Motor neuron (in vitro differentiated cells): ENCODE measurements at places on chromosomes 1 and 21.
A peak's percentile ranks its signal among the peaks of the same experiment; 100 is the strongest.

DNA sequence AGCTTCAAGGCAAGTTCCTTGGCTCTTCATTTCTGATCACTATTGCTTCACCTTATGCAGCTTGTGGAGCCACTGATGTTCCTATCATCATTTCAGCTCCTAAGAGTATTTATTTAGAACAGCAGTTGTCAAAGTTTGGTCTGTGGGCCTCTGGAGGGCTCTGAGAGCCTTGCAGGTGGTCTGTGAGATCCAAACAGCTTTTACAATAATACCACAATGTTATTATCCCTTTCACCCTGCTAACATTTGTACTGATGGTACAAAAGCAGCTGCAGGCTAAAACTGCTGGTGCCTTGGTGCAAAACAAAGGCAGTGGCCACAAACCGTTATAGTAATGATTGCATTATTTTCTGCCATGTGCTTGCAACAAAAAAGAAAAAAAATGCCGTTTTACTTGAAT is 33.8 kb downstream of the PATJ start:
- ATAC-seq = no peak

- ATAC-seq = no peak
Observed at GRCh38 chr1:109622137-109622892, 2.7 kb downstream of the AMPD2 start.

DNA sequence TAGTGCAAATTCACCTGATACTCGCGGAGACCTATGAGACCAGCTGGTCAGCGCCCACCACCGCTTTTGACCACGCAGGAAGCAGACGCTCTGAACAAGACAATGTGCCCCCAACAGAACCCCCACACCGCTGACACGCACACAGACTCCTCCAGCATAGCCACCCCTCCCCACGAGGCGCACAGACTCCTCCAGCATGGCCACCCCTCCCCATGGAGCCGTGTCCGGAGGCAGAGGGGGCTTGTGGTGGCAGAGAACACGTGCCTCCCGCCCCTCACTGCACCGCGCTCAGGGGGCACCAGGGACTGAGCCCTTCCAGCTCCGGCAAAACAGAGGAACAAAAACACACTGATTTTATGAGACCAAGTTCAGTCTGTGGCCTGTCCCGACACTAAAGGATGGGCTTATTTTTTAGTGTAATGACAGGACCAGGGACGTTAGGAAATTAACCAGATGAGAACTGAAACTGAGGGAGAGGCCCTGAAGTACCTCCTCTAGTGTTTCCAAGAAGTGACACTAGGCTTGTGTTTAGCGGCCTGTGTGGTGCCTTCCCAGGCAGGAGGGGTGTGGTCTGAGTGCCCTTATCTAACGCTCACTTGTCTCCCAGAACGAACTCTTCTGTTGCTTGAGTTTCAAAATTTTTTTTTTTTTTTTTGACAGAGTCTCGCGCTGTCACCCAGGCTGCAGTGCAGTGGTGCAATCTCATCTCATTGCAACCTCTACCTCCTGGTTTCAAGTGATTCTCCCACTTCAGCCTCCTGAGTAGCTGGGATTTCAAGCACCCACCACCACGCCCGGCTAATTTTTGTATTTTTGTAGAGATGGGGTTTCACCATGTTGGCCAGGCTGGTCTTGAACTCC is 10.0 kb upstream of the AGPAT3 start:
- no peak for ATAC-seq

- no peak for ATAC-seq
Observed at GRCh38 chr1:184910005-184910404, 64.3 kb downstream of the NIBAN1 start.

GRCh38 chr1:96968541-96968940 is 247.0 kb downstream of the PTBP2 start:
- peak; percentile 66 for ATAC-seq

DNA sequence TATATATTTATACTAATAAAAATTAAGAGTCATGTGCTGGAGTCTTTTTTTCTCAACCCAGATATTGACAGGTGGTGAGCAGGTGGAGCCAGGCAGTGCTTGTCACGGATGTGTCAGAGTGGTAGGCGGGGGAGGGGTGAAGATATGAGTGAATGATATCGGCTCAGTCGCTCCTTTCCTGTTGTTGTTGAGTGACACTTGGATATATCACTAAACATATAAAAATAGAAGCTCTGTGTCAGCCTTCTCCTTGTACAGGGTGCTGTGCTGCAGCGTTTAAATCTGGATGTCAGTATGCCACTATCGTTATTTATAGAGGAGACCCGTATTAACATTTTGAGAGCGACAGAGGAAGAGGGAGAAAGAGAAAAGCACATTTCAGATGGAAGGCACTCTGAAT is 339.6 kb downstream of the NUF2 start:
- ATAC-seq = no peak

DNA sequence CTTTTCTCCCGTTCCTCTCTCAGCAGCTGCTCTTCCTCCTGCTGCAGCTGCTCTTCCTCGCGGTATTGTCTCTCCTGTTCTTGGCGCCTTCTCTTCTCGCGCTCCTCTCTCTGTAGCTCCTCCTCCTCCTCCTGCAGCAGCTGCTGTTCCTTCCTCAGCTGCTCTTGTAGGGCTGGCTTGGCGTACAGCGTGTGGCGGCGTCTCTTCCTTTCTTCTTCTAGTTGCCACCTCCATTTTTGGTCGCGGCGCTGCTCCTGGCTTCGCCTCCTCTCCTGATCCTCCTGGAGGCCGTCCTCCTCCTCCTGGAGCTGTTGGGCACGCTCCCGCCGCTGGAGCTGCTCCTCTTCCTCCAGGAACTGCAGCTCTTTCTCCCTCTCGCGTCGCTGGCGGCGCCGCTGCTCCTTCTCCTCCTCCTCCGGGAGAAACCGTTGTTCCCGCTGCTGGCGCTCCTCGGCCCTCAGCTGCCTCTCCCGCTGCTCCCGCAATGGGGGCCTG is 4.8 kb downstream of the TCHH start:
- ATAC-seq = peak; percentile 13

DNA sequence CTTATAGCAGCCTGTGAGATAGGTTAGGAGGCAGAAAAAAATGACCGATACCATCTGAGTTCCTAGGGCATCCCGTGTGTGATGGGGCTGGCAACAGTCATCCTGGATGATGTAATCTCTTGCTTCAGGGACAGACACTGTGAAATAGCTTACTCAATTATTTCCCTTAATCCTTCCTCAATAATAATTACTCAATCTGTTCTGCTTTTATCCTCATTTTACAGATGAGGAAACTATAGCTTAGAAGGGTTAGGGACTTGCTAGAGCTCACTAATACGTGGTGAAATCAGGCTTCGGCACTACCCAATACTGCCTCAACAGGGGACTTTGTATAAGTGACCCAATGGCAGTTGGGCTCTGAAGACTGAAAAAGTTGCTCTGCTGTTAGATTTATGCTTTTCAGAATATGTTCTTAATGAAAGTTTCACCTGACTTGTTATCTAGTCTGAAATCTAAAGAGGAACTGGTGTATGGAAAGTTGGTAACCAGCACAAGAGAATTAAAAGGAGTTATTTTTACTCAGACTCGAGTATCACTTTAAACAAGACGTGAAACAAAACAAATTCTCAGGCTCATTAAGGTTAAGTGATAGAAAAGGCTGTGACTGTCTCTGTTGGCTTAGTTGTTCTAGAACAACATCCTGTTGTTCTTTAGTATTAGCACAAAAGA is 14.4 kb downstream of the CD55 start:
- ATAC-seq = no peak

GRCh38 chr1:199667089-199667488 is 360.4 kb upstream of the NR5A2 start:
- no peak for ATAC-seq

DNA sequence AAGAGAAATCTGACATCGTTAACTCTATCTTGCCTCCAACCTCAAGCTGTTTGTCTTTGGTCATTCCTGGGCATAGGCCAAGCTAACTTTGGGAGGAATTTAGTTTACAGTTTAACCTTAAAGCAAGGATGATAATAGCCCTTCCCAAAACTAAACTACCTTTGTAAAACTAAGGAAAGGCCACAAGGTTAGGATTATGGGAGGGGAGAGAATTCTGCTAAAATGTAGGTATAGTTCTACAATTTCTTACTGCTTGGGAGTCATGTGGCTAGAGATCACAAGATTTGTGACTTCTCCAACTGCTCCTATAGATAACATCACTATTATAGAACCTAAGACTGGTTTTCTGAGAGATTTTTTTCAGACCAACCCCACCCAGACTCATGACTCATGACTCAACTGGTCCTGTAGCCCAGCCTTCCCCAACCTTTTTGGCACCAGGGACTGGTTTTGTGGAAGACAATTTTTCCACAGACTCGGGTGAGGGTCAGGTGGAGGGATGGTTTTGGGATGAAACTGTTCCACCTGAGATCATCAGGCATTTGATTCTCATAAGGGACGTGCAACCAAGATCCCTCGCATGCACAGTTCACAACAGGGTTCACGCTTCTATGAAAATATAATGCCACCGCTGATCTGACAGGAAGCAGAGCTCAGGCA is 70.7 kb upstream of the MUTYH start:
- ATAC-seq = no peak

DNA sequence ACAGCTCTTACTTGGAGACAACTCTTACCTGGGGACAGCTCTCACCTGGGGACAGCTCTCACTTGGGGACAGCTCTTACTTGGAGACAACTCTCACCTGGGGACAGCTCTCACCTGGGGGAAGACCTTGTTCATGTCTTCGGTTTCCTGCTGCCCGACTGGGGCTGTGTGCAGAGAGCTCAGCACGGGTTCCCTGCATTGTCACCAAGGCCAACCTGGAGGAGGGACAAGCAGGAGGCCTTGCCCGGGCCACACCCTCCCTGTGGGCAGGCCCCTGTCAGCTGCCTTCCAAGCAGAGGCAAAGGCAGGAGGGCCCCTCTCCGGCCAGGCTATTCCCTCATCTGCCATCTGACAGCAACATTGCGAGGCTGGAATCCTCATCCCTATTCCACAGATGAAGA is at the start of gene LDLRAD1:
LDLRAD1 (minus strand) TSS at position 208 of the 400 bp plus-strand sequence; CDS start at position 134, 74 bp downstream.
- ATAC-seq = peak; percentile 75

DNA sequence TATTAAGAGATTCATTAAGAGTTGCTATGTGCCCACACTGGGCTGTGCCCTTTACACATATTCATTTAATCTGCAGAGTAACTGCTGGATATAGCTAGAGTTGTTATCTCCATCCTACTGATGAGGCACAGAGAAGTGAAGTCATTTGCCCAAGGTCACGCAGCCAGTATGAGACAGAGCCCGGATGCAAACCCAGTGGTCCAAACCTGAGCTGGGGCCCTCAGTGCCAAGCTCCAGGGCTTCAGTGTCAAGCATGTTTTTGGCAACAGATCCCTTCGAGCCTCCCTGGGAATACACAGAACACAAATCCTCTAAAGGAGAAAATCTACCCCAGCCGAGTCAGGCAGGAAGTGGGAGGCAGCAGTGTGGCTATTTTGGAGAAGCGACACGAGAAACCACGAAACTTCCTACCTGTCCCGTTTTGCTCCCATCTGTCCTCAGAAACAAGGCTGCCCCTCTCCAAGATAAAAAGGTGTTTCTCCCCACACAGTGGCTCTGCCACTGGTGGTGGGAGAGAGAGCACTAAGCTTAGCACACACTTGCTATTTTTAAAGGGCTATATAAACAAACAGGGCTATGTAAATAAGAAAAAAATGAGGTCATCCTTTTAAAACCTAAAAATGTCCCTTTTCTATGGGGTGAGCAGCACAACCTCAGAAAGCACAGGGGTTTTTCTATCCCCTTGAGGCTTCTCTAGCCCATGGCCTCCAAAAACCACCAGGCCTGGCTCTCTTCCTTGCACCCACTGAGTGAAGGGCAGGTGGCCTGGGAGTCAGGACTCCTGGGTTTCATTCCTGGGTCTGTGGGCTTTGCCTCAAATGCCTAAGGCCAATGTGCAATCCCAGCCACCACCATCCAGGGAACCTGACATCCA is 138.6 kb upstream of the EDN2 start:
- no peak for ATAC-seq

- no peak for ATAC-seq
Observed at GRCh38 chr1:4488018-4488417, 166.4 kb upstream of the AJAP1 start.

- ATAC-seq = no peak
Observed at GRCh38 chr1:4698911-4699310, 44.5 kb downstream of the AJAP1 start.

- ATAC-seq = no peak
Observed at GRCh38 chr1:204544321-204544720, 28.1 kb downstream of the MDM4 start.

- no peak for ATAC-seq
Observed at GRCh38 chr1:19339214-19339861, 27.2 kb downstream of the SLC66A1 start.

- ATAC-seq = no peak
Observed at GRCh38 chr1:203899869-203900714, 38.7 kb downstream of the SNRPE start.
